Astrocyte of the spinal cord (primary cell): ENCODE measurements at places on chromosomes 7 and 10.

- DNase-seq: no peak
Measured at GRCh38 chr10:103013416-103013815, 95.3 kb downstream of the CNNM2 start.

GRCh38 chr10:106107706-106108105 lies 1056.8 kb downstream of the SORCS1 start:
- DNase-seq: peak; percentile 29

GRCh38 chr7:139829025-139829774 lies at the start of gene TBXAS1:
Gene TBXAS1, plus strand, starts transcription at chr7:139829264. Its CDS starts 127 bp downstream, at chr7:139829391.
- no peak for DNase-seq

DNA sequence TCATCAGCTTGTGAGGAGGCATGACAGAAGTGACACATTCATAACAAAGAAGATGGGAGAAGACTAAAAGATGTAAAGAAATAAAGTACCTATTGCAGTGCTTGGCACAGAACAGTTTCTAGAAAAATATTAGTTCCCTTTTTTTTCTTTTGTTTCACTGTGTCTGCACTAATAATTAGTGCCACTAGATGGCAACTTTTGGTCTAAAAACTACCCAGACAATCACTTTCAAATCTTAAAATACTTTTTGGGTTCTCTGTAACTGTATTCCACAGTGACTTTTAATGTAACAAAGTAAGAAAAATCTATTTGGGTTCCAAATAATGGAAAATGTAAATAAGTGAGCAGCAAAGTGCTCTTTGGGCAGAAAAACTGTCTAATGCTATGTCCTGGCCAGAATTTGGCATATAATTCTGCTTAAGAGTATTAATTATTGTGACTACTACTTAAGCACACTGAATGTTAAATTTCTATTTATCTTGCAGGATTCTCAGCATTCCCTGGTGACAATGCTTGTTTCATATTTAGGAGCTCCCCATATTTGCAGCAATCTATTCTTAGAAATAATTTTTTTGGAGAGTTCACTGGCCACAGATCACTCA lies 134.8 kb upstream of the KIF5B start:
- DNase-seq: peak; percentile 50

DNA sequence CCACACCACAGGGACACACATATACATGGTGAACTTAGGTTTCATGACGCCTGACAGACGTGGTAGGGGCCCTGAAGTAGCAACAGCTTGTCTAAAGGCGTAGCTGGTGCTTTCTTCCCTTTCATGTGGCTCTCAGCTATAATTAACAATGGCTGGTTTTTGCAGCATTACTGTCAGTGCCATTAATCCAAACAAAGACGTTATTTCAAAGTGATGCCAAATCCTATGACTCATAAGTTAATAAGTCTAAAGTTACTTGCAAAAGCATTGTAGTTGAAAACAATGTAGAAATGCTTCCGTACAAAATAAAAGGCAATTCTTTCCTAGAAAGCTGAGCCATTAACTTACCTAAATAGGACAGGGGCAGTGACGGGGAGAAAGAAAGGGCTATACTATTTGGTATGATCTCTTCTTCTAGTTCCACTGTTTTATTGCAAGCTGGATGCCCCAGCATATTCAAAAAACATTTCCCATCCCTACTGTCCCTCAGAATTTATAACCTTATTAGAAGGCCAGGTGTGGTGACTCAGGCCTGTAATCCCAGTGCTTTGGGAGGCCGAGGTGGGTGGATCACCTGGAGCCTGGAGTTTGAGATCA lies 105.4 kb downstream of the ODAD2 start:
- DNase-seq: peak; percentile 31

GRCh38 chr10:23340354-23340753 lies 4.2 kb downstream of the C10orf67 start:
- no peak for DNase-seq

DNA sequence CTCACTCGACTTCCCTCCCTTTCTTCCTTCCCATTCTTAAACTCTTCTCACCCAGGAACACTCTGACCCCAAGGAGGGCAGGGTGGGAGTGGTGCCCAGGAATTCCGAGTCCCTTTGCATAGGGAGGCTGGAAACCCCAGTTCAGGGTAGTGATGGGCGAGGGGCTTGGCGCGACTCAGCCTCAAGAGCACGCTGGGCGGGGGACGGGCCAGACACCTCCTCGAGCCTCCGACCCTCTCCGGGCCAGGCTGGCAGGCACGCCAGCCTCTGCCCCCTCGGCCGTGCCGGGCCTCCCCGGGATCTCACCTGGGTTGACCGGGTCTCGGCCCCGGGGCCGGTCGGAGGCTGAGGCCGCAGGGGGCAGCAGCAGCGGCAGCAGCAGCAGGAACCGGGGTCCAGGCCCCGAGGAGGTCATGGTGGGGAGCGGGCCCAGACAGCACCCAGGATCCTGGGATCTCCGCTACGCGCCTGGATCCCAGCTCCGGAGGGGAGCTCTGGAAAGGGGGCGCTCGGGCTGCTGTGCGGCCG lies 457 bp downstream of the PLOD3 start:
- DNase-seq: no peak

- no peak for DNase-seq
Measured at GRCh38 chr10:19874791-19875190, 58.6 kb downstream of the PLXDC2 start.

- no peak for DNase-seq
Measured at GRCh38 chr10:35347121-35347562, 10.8 kb downstream of the CCNY start.

DNA sequence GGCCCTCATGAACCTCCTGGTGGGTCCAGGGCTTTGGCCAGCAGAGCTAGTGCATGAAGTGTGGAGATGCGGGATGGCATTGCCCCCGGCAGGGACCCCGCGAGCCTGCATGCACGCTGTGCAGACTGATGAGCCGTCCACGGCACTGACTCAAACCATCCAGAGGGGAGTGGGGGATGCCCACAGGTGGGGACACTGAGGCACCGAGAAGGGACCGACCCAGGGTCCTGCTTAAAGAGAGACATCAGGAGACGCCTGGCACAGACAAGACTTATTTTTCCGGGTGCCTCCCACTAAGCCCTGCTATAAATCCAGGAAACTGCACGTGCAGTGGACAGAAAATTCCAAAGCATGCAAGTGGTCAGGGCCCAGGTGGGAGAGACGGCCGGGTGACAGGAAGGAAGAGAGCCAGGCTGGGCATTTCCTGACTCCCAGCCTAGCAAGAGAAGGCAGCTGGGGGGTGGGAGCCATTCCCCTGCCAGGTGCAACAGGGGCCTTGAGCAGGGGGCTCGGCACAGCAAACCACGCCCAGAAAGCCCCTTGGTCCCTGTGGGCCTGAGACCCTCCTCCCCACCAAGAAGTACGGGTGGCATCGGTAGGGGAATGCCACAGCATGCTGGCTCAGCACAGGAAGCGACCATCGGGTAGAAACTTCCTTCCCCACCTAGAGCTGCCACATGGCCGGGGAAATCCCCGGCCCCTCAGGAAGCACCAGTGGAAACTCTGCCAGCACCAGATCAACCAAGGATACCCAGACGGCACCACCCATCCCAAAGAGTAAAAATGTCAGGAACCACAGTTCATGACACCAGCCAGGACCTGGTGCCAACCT lies 91.5 kb downstream of the FOXL3 start:
- no peak for DNase-seq

DNA sequence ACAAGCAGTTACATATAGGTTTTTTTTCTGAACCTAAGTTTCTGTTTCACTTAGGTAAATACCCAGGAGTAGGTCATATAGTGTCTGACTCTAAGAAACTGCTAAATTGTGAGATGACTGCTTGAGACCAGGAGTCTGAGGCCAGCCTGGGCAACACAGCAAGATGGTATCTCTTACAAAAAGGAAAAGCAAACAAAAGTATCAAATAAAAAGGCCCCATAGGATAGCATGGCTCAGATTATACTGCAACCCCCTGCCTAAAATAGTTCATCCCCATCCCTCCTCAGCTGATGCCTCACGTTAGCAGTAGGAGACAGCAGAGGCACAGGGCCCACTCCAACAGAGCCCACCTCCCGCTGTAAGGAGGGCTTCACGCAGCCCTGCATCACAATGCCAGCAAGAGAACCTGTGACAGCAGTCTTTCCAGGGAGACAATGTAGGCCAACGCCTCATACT lies 90.3 kb downstream of the SRPK2 start:
- no peak for DNase-seq

GRCh38 chr10:43177595-43177994 lies 39.4 kb downstream of the CSGALNACT2 start:
- DNase-seq: no peak

GRCh38 chr10:73865459-73866442 lies 8.6 kb downstream of the CAMK2G start:
- no peak for DNase-seq

DNA sequence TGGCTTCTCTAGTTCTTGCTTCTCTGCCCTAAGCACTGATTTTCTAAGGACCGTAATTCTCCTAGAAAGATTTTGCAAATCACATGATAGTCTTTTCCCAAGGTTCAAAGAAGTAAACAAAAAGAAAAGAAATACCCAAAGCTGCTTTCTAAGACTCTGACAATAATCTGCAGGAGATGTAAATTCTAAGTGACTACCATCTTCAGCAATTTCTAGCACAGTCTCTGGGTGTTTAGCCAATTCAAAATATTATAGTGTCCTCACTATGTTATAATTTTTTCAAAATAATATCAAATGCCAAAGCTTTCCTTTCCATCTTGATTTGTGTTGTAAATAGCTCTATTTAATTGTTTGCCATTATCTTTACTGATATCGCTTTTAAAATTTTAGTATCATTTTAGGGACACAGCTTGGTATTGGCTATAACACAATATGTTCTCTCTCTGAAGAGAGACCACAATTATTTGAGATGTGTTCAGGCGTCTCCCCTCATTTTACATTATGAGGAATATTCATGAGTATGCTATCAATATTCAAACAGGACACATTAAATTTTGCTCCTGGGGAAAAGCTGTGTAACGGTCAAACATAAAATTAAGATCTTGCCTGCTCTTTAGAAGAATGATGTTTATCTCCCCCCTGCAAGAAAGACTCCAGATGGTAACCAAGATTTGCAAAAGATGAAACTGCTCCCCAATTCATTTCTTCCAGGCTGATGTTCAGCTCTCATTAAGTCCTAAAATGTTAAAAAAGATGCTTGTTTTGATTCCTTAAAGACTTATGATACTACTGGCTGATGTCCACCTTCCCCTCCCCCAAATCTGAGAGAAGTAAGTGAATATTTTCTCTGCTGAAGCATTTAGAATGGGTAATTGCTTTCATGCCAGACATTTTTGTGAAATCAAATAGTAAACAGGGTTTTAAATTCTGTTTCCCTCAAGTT lies 191.9 kb upstream of the WDR11 start:
- DNase-seq: no peak

DNA sequence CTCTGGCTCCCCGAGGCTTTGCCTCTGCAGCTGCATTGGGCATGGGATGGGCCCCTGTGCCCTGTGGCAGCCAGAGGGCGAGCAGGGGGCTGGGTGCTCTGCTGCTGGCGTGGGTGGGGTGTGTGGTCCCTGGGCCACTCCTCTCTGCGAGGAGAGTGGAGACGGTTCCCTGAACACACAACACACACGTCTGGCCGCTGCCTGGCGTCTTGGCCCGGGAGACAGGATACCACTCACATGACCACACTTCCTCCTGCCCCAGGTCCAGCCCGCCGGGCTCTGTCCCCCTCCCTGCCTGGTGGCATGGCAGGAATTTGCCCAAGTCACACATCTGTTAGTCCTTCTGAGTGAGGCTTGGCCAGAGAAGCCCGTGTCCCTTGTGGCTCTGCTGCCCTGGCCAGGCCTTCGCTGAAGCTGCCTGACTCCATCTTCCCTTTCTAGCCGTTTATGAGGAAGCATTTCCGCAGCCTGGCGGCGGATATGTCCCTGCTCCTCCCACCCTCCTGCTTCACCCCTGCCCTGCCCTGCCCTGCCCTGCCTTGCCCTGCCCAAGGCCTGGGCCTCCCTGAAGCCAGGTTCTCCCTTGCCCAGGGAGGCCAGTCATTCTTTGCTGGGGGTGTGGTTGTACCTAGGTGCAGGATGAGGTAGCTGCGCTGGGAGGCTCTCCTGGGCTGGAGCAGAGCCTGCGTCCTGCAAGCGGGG lies 3.0 kb downstream of the BRI3 start:
- peak; percentile 42 for DNase-seq

DNA sequence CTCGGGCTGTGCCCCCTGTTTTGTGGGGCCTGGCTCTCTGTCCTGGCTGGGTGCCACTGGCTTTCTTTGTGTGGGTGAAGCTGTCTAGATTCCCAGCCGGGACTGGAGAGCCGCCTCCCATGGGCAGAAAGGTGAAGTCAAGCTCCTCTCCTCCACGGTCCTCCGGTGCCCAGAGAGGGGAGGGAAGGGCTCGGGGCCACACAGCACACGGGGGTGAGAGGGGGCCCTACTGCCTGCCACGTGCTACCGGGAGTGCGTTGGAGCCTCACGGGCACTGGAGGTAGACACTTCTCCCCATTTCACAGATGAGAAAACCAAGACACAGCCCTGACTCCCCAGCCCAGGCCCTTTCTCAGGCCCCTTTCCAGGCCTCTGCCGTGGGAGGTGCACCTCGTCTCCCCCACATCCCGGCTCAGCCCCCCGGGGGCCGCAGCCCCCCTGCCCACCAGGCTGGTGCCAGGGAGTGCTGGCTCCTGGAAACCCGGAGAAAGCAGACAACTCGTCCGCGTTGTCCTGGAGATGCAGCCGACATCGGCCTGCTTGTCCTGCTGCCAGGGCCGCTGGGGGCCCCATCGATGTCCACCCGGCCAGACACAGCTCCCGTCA lies 55.8 kb downstream of the UNCX start:
- DNase-seq: no peak

- DNase-seq: peak; percentile 45
Measured at GRCh38 chr7:95472581-95473161, 13.1 kb upstream of the ASB4 start.

GRCh38 chr10:91127341-91128082 lies 93.0 kb upstream of the PCGF5 start:
- no peak for DNase-seq

- DNase-seq: no peak
Measured at GRCh38 chr10:91040343-91040742, 119.5 kb upstream of the ANKRD1 start.

DNA sequence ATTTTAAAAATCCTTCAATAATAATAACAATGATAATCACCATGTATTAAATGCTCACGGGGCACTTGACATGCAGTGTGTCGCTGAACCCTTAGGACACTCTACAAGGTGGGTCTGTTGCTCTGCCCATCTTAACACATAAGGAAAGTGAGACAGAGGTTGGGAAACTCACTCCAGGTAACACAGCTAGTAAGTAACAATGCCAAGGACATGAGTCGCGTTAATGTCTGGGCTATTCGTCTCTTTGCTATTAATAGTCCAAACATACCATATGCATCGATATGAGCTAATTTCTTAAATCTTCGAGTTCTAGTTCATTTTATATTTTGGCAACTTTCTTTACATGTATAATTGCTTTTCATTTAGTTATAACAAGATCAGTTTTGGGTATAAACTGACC lies 79.5 kb downstream of the BEND7 start:
- DNase-seq: peak; percentile 16

- DNase-seq: no peak
Measured at GRCh38 chr10:110724116-110724921, 80.2 kb downstream of the RBM20 start.
